ENCODE measurements at places on chromosomes 5 and 9.
A peak's percentile ranks its signal among the peaks of the same experiment; 100 is the strongest.

- no peak for DNase-seq
Observed at GRCh38 chr5:115202952-115203351, 33.2 kb upstream of the TRIM36 start.

DNA sequence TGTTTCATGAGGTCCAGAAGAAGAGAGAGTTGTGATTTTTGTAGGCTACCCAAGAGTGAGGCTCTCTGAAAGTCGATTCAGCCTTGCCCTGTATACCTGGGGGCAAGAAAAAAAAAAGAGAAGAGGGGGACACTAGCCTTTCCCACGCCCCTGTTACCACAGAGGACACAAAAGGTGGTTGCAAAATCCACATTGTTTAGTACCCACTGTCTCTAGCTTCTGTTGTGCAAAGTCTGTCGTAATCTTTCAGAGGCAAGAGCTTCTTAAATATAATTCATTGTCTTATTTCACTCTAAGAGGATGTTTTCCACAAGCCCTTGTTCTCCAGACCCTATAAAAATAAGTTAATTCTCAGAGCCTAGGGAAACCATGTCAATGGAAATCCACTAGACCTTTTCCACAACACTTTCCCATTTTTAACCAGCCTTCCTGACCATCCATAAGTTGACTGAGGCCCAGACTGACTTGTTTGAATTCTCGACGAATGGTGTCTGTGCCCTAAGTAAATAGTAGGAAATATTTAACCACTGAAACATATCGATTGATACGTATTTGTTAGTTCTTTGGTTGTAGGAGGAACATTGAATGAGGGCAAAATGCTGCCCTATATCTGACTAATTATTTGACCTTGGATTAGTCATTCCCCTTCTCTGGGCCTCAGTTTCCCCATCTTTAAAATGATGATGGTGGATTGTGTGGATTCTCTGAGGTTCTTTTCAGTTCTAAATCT lies 182.7 kb downstream of the PAPPA start:
- DNase-seq: no peak

DNA sequence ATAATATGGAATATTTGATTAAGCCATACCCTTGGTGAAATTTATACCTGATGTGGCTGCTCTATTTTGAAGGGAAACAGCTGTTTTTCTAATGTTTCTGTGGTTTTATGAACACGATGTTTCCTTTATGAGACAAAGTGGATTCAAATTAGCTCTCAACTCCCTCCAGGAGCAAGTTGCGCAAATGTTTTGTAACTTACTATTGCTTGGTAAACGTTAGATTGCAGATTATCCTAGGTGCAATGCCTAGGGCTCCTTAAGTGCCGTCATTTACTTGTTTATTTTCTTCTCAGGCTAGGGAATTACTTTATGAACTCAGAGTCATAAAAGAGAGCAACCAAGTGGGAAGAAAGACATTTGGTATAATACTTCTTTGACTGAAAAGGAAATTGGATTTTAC lies 763.1 kb downstream of the TAF11L14 start:
- DNase-seq: no peak

- DNase-seq: no peak
Observed at GRCh38 chr5:61333954-61334867, 2.2 kb downstream of the ZSWIM6 start.

DNA sequence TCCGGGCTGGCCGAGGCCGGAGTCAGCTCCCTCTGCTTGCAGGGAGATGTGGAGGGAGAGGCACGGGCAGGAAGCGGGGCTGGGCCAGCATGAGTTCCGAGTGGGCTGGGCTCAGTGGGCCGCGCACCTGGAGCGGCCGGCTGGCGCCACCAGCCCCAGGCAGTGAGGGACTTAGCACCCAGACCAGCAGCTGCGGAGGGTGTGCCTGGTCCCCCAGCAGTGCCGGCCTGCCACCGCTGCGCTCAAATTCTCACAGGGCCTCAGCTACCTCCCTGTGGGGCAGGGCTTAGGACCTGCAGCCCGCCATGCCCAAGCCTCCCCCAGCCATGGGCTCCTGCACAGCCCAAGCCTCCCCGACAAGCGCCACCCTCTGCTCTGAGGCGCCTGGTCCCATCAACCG lies 700.3 kb downstream of the DNAH5 start:
- DNase-seq: no peak

- no peak for DNase-seq
Observed at GRCh38 chr9:137089232-137089947, 2.6 kb downstream of the MAN1B1 start.

DNA sequence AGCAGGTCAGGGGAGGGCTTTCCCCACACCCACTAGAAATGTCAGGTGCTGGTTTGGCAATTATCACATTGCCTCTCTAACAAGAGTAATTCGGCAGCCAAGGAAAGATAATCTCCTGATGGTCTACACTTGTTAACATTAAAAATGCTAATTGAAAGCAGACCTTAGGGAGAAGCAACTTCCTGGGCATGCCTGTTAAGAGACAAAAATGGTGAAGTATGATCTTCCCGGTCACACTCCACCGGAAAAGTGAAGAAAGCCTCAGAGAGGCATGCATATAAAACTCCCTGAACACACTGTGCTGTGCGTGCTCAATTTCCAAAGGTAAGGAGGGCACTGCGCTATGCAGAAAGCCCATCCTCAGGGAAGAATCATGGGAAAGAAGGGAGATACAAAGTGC lies 244.3 kb downstream of the FAM170A start:
- no peak for DNase-seq

DNA sequence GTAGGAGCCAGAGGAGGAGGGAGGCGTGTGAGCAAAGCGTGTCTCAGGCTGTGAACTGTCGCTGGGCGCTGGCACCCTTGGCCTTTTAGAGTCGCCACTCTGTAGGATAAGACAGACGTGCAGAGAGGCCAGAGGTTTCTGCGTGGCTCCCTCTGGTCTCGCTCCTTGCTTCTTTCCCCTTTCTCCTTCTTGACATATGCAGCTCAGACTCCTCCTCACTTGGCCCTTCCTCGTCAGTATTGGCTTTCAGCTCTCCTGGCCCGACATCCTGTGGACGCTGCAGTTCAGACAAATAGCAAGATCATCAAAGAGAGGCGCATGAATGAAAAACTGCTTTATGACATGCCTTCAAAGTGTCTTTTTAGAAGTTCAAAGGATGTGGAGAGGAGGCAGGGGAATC lies 116.8 kb upstream of the SPRY4 start:
- DNase-seq: no peak

GRCh38 chr9:76114144-76114543 lies 223.7 kb downstream of the PCSK5 start:
- no peak for DNase-seq

GRCh38 chr5:77644371-77645157 lies 6.1 kb upstream of the OTP start:
- DNase-seq: peak; percentile 52

DNA sequence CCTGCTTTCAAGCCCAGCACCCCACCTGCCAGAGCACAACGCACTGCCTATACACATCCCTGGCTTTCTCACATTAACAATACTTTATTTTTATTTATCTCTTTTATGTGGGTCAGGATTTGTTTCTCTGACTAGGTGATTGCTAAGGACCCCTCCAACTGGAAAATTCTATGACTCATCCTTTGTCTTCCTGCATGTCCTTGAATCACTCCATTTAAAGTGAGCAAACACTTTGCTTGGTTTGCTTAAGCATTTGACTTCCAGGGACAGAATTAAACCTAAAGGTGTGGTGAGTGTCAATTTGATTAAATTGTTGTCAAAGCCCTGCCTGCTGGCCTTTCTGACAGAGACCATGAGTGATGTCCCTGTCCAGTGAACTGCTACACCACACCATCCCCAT lies 536.5 kb upstream of the BRINP1 start:
- no peak for DNase-seq

- DNase-seq: peak; percentile 71
Observed at GRCh38 chr5:113606298-113607134, 93.0 kb downstream of the YTHDC2 start.

Data from Daoy (cell line).